ENCODE measurements at places on chromosomes 7 and 10.

GRCh38 chr10:76117949-76118348, 686.5 kb downstream of the LRMDA start:
- no peak for DNase-seq

- no peak for DNase-seq
Measured at GRCh38 chr7:124426621-124427020, 339.0 kb downstream of the GPR37 start.

- peak; percentile 17 for DNase-seq
Measured at GRCh38 chr7:4681218-4681851, 760 bp upstream of the FOXK1 start.

GRCh38 chr10:61733358-61733940, 70.7 kb downstream of the CABCOCO1 start:
- DNase-seq: no peak

DNA sequence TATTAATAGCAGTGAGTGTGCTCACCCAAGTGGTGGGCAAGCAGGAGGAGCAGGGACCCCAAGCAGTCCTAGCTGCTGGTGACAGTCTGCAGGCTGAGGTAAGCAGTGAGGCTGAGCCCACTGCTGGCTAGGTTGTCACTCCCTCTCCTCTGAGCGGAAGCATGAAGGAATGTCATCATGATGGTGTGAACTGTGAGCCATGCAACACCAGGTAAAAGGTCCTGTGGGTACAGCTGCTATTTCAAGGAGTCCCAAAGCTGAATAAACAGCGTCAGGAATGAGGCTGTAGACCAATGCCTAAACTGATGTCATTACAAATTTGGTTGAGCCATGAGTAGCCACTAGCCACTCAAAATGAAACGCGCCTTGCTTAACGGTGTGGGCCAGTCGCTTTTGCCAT, 126.1 kb downstream of the RNF32 start:
- DNase-seq: no peak

DNA sequence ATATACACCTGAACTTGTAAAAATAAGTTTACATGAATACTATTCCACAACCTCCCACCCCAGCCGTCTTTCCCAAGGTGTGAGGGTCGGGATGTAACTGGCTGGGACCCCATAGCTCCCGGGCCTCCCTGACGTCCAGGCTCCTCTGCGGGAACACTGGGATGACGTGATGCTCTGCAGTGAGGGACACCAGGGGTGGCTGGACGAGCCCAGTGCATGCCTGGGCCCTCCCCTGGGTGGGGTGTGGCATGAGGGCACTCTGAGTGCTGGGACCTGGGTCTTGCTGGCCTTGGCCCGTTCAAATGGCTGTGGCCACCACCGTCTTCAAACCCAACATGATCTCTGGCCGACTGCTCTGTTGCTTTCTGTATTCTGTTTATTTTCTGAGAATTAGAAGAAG, 182.4 kb downstream of the DNAJB6 start:
- DNase-seq: no peak

- DNase-seq: peak; percentile 56
Measured at GRCh38 chr7:75642810-75643486, 95.8 kb downstream of the HIP1 start.

DNA sequence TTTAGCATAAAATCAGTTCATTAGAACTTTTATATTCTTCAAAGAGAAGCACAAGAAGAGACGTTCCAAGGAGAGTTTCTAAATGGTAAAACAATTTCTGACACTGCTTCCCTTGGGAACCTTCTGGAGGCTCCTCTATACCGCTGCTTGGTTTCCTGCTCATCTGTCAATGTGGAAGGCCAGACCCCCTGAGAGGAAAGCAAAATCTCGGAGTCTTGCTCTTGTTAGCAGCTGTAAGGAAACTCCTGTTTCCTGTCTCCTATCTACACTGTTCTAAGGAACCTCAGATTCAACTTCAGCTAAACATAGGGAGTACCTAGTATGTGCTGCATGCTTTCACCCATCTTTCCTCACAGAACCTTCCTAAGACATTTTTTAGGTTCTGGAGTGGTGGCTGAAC, 322.2 kb downstream of the BMPER start:
- no peak for DNase-seq

DNA sequence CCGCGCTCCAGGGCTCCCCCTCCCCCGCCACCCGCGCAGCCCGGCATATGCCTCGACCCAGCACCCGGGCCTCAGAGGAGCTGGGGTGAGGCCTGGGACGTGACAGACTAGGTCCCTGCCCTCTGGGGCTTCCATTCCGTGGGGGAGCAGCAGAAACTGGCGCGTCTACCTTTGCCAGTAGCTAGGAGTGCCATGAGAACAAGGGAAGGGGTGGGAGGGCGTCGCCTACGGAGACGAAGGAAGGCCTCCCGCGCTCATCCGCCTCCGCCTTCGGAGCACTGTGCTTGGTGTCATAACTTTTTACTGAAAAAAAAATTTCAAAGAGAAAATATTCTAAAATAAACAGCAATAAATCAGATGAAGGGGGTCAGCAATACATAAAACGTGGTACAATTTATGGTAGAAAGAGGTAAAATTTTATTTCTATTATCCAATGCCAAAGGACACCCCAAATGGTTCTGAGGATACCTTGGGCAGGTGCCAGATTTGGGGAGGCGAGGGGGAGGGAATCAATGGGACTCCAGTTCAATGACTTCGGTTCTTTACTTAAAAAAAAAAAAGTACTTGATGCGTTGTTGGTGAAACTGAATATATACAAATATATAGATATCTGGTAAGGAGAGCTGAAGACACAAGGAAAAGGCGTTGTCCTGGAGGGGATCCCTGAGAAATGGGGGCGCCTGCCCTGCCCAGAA, 35.1 kb upstream of the GRID1 start:
- DNase-seq: peak; percentile 52

DNA sequence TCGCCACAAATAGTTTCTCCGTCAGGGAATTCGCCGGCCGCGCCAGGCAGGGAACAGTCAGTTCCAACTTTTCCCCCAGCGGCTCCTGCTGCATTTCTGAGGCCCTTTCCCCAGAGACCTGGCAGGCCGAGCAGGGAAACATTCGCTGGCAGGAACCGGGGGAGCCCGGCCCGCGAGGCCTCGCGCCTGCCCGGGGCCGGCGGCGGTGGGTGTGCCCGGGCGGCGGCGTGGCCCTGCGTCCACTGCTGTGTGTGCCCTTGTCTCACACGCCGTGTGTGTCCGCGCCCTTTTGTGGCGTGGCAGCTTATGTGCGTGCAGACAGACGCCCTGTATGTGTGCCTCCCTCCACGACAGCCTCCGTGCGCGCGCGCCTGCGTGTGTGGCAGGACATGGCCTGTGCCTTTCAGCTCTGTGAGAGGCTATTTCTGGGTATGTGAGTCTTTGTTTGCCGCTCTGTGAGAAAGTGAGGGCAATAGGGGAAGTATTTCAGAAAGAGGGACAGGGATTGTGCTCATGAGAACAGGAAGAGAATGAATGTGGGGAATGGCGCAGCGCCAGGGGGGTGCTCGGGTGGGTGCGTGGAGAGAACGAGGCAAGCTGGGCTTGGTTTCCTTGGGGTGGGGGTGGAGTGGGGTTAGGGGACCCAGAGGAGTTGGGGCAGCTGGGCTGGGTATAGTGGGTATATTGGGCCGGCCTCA, 689 bp upstream of the SMARCD3 start:
- DNase-seq: peak; percentile 45

GRCh38 chr10:121267236-121268003, 330.8 kb downstream of the FGFR2 start:
- DNase-seq: no peak

DNA sequence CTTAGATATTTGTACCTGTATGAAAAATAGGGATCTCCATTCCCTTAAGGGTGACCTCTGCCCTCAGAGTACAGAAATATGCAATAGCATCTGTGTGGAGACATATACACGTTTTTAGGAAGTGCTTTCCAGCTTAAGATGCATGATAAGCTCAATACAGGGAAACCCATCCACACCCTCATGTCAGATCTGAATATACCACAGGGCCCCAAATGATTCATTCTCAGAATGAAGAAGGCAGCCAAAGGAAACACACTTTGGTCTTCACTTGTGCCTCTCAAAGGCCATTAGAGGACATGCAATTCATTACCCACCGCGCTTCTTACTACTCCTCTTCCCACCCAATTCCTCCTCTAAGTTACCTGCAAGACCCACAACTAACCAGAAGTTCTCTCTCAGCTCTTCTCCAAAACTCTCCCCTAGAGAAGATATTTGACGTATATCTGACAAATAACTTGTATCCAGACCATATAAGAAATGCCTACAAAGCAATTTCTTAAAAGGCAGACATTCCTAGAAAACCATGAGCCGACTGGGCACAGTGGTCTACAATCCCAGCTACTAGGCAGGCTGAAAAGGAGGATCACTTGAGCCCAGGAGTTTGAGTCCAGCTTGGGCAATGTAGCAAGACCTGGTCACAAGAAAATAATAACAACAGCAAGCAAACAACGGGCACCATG, 103.0 kb downstream of the OAT start:
- no peak for DNase-seq

GRCh38 chr7:134660242-134660785, 13.7 kb downstream of the BPGM start:
- no peak for DNase-seq

- no peak for DNase-seq
Measured at GRCh38 chr10:25842146-25842545, 91.9 kb upstream of the MYO3A start.

GRCh38 chr10:99965700-99966099, 44.0 kb downstream of the DNMBP start:
- DNase-seq: no peak

DNA sequence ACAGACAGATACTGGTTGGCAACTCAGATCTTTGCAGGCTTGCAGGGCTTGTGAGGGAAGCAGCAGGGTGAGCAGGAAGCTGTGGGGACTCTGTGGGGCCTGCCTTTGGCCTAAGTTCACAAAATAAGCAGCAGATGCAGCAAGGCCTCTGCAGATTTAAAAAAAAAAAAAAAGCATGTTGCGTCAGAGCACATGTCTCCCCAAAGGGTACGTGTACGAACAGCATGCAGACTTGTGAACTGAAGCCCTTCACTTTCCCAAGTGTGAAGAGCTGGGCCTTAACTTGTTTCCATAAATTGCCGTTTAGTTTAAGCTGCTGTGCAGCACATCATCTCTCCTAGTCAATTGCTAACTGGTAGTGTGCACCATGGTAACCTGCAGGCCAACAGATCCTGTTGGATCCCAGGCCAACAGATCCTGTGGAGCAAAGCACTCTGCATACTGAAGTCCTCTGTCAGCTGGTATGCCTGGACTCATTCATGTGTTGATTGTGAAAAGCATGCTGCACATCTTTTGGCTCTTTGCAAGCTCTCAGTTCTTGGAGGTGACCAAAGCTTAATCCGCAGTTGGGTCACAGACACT, 10.8 kb upstream of the XPNPEP1 start:
- no peak for DNase-seq

Measured in stimulated activated naive CD8-positive, alpha-beta T cell treated with anti-CD3 and anti-CD28 coated beads, Interleukin-15, amount 100 ng/mL, for 72 hours (primary cell).